ENCODE measurements at places on chromosomes 16 and 17.

GRCh38 chr16:75247249-75247648 lies 4.2 kb downstream of the BCAR1 start:
- peak; percentile 77 for DNase-seq

DNA sequence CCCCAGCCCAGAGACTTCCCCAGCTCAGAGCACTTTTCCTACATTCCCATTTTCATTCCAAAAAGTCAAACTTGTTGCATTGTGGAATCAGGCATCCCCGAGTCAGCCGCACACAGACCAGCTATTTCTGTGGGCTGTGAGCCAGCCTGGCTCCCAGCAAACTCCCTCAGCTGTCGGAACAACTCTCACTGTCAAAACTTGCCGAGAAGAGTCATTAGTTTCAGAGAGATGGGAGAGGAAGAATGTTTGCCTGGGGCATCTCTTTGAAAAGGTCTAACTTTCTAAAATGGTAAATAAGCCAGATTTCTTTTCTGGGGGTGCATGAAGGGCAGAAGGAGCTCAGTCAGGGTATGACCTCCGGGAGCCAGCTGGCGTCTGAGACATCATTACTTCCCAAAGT lies 280.0 kb downstream of the TMEM114 start:
- no peak for DNase-seq

DNA sequence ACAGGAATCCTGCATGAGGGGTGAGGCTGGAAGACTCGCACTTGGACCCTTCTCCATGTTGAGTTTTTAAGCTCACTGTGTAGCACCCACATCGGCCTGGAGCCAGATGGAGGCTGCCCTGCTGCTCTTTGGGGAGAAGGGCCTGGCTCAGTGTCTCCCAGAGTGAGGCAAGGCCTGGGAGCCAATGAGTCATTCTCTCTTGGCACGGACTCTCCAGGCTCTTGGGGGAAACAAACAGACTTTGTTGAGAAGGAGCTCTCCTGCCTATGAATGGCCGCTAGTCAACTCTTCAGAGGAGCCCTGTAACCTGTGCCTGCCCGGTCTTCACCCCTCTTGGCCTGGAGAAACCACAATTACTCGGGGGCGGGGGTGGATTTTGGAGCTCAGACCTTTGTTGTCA lies 50.8 kb upstream of the MAF start:
- DNase-seq = peak; percentile 19

DNA sequence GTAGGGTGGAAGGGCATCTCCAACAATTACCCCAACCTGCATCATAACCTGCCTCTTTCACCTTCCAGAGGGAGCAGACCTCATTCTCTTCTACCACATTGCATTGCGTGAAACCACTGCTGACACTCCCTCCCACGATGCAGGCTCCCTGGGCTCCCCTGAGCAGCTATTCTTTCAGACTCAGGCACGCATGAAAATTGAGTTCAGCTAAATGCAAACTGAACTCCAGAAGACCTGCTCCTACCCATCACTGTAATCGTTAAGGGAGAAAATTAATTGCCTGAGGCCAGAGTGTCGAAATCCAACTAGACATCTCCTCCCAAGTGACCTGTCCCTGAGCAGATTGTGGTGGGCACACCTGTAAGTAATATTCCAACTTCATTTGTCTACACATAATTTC lies 186.0 kb downstream of the GRIN2A start:
- no peak for DNase-seq

DNA sequence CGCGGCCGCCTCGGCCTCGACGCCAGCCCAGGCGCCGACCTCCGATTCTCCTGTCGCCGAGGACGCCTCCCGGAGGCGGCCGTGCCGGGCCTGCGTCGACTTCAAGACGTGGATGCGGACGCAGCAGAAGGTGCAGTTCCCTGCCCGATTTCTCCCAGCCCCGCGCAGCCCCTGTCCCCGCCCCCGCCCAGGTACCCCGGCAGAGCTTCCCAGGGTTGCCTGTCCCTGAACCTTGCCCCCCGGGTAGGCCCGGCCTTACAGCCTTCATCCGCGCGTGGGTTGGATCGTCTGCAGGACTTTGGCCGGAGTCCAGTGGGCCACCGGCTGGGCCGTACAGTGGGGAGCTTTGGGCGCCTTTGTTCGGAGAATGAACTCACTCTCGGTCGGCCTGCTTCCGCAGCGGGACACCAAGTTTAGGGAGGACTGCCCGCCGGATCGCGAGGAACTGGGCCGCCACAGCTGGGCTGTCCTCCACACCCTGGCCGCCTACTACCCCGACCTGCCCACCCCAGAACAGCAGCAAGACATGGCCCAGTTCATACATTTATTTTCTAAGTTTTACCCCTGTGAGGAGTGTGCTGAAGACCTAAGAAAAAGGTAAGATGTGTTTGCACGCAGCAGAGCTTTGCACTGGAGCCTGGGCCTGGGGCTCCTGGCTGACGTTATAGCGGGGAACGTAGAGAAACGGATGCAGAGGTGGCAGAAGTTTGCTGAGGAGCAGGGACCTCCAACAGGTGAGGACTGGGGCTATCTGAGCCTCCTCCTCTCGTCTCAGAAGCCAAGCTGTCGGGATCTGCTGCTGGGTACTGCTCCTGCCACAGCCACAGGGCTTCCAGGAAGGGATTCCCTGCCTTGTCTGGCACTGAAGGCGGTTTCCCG lies 593 bp downstream of the GFER start:
- DNase-seq = no peak

DNA sequence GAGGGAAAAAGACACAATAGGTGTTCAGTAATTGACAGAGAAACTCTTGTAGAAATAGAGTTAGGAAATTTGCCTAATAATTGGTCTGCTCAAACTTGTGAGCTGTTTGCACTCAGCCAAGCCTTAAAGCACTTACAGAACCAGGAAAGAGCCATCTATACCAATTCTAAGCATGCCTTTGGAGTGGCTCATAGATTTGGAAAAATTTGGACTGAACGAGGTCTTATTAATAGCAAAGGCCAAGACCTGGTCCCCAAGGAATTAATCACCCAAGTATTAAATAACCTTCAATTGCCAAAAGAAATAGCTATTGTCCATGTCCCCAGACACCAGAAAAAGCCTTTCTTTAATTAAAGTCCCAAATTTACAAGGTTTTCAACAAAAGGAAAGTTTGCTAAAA lies 90.3 kb downstream of the EMP2 start:
- DNase-seq = no peak

GRCh38 chr16:58755989-58756649 lies 22.0 kb upstream of the GOT2 start:
- DNase-seq = peak; percentile 25

DNA sequence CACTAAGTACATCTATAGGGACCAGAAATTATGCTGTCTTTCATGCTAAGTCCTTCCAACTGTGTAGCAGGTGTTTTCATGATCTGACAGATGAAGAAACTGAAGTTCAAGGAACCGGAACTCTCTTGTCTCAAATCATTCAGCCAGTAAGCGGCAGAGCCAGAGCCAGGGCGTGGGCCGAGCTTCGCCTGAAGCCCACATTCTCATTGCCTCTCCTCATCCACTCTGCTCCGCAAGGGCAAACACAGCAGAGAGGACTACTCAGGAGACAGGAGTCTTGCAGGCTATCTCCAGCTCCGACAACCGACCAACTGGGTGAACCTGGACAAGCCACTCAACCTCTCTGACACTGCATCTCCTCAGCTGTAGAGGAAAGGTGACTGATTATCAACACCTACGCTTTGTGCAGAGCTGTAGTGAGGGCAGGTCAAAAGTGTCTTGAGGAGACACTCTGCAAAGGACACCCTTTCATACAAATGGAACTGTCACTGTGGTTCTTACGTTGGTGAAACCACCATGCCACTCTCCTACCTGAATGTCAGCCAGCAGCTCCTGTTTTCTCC lies 72.9 kb downstream of the CYTH1 start:
- DNase-seq = no peak

DNA sequence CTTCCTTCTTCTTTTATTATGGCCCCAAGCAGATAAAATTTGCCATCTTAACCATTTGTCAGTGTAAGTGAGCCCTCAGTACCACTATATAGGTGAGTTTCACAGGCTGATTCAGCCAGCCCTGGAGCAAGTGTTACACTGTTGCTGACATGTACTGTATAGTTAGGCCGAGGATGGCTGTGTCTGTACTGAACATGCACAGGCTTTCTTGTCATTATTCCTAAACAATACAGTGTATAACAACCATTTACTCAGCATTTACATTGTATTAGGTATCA lies 53.7 kb downstream of the AMFR start:
- no peak for DNase-seq

- no peak for DNase-seq
These were observed 149.8 kb upstream of the HS3ST2 start for GRCh38 chr16:22664132-22664531.

DNA sequence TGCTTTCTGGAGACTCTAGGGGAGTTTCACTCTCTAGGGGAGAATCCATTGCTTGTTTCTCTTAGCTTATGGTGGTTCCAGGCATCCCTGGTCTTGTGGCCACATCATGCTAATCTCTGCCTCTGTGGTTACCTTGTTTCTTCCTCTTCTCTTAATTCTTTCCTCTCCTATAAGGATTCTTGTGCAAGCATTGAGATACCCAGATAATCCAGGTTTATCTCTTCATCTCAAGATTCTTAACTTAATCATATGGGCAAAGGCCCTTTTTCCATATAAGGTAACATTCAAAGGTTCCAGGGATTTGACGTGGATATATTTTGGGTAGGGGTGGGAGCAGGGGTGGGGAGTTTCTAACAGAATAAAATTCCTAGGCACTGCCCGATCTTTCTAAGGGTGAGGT lies 32.6 kb downstream of the FAM20A start:
- no peak for DNase-seq

- no peak for DNase-seq
These were observed 13.8 kb upstream of the GFAP start for GRCh38 chr17:44928950-44929720.

DNA sequence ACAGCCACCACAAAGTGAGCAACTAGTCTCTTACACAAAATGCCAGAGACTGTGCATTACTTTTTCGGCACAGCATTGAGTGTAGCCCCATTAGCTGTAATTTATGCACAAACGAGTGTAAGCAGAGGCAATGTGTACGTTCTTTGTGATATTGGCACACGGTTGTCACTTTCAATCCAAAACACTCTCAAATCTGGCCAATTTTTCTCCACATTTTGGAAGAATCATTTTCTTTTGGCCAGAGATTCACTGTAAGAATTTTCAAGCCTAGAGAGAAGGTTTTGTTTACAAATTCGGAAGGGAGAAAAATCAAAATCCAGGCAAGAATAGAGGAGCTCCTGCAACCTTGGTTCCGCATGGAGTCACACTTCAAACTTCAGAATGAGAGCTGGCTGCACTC lies 15.4 kb upstream of the KIF2B start:
- no peak for DNase-seq

DNA sequence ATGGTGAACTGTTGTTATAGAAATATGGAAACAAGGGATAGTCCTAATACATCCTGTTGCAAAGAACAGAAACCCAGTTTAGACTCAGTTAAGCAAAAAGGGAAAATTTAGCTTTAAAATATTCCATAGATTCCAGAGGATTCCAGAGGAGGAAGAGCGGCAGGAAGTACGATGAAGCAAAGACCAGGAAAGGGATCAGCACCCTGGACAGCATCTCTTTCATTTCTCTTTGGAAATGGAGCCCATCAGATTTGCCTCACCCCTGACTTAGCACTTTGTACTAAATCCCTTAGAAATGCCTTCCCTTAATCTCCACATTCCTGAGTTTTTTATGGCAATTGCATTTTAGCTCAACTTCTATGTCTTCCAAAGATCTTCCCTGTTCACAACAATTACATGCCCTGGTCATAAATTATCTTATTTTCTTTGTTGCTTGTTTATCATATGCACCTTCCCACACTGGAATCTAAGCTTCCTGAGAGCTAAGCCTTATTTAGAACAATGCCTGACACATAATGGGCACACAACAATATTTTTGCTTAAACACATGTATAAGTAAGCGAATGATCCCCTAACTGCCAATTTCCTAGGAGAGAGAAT lies 150.0 kb upstream of the RBFOX1 start:
- no peak for DNase-seq

- no peak for DNase-seq
These were observed 214.5 kb downstream of the KATNIP start for GRCh38 chr16:27764427-27764826.

DNA sequence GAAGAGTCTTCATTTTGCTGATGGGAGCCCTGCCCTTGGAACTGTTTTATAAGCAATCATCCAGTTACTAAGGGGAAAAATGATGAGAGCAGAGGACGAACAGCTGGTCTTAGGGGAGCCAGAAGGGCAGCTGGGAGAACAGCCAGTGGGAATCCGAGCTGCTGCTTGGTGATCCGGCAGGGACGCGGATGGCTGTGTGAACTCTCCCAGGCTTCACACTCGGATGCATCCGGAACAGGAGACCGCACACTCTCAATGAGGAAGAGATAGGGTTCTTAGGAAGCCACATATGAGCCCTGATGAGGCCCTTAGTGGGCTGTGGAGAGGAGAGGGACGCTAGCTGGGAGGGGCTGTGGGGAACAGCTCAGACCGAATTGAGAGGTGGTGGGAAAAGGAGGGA lies 5.0 kb upstream of the CACNG5 start:
- no peak for DNase-seq

GRCh38 chr16:82943371-82943770 lies 316.6 kb downstream of the CDH13 start:
- DNase-seq = no peak

GRCh38 chr16:14502932-14503741 lies 126.9 kb downstream of the PARN start:
- DNase-seq = no peak

DNA sequence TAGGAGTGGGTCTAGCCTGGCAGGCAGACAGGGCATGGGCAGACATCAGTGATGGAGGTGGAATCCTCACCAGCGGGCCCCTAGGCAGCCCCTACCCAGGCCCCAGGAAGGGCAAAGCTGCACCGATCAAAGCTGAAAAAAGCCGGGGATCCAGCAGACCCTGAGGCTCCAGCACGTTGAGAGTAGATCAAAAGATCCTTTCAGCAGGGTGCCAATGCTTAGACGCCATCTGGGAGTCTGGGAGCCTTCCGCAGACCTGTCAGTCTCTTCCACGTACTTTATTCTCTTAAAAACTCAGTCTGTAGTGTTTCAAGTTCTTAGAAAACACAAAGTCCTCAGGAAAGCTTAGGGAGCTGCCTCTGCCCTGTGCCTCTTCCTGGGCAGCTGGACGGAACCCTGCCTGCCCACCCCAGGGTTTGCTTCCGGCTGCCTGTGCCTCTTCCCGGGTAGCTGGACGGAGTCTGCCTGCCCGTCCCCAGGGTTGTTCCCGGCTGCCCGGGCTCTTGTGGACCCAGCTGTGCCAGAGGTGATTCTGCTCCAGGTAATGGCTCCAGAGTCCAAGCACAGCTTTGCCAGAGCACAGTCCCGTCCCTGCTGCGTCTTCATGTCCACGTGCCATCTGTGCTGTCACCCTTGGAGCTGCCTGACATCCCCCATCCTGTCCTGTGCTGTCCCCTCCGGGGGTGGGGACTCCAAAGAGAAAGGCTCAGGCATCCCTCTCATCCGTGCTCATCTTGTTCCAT lies 50.8 kb upstream of the PVALEF start:
- no peak for DNase-seq

DNA sequence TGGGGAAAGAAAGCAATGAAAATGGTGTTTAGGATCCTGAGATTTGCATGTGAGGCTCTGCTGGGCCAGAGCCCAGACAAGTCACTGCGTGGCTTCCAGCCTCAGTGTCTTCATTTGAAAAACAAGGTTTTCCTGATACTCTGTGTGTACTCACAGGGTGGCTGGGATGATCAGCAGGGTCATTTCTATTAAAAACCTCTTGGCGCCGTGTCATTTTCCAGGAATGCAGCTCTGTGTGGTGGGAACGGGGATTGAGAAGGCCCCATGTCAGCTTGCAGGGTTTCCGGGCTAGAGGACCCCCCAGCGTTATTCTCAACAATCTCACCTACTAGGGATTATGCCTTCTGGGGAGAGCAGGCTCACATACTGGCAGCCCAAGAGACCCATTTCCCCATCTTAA lies 73.5 kb downstream of the FOXL1 start:
- no peak for DNase-seq

GRCh38 chr16:86227801-86228200 lies 282.5 kb upstream of the FOXF1 start:
- DNase-seq = no peak

Measured in caudate nucleus (tissue), 63 donors.